ENCODE measurements at places on chromosomes 1 and 21. TPM values are rescaled to one million over a fixed set of nuclear protein-coding genes. Genes with fewer than 3 reads are reported as not detected.

Gene DENND1B
- total RNA-seq: 3.2 TPM

Gene F5
- total RNA-seq: not detected

Gene PYHIN1
- not detected for total RNA-seq

Gene GALE
- total RNA-seq: 25.8 TPM

Gene KCNA2
- total RNA-seq: not detected

Gene LMOD1
- total RNA-seq: under 0.01 TPM

Gene PTAFR
- 0.13 TPM for total RNA-seq

Gene FAM151A
- not detected for total RNA-seq

Gene OPTC
- total RNA-seq: not detected

Gene TSPEAR
- total RNA-seq: 0.13 TPM

Gene HMGCS2
- total RNA-seq: not detected

Gene PIGR
- total RNA-seq: not detected

Gene TCHHL1
- not detected for total RNA-seq

Gene NMNAT2
- 0.51 TPM for total RNA-seq

Gene MX1
- total RNA-seq: 6.7 TPM

Gene ASTN1
- not detected for total RNA-seq

Gene ATP6V1G3
- total RNA-seq: 0.25 TPM

Gene TPR
- total RNA-seq: 66.5 TPM

All from dermis microvascular lymphatic vessel endothelial cell (primary cell).